HepG2 (cell line): ENCODE measurements at places on chromosomes 5 and 9. TPM values are rescaled to one million over a fixed set of nuclear protein-coding genes. Genes with fewer than 3 reads are reported as not detected.

ECM2 gene
- total RNA-seq: not detected in 2 replicates

ZDHHC11B gene
- total RNA-seq: 0.11 TPM in 1 of 2 replicates, not detected in the other

DAB2 gene
- 5.2 and 6.5 TPM in 2 replicates for total RNA-seq

NEUROG1 gene
- total RNA-seq: not detected in 2 replicates

CCNO gene
- total RNA-seq: 0.07 TPM in 1 of 2 replicates, not detected in the other

RBM22 gene
- total RNA-seq: 27.7 and 28.3 TPM in 2 replicates

FAM81B gene
- not detected in 2 replicates for total RNA-seq

DIMT1 gene
- 35.2 and 37.7 TPM in 2 replicates for total RNA-seq

PCDHB6 gene
- 0.04 TPM in 1 of 2 replicates, not detected in the other for total RNA-seq

RNF208 gene
- total RNA-seq: 1.8 and 2.1 TPM in 2 replicates

ZFP2 gene
- total RNA-seq: 0.13 and 0.27 TPM in 2 replicates

OR13F1 gene
- not detected in 2 replicates for total RNA-seq

SNCB gene
- total RNA-seq: not detected in 2 replicates

OMD gene
- total RNA-seq: not detected in 2 replicates

PTGR1 gene
- 15.8 and 22.5 TPM in 2 replicates for total RNA-seq
